ENCODE measurements at places on chromosomes 16 and 17.

GRCh38 chr16:31874366-31875111 lies 932 bp downstream of the ZNF267 start:
- peak; percentile 13 for DNase-seq

GRCh38 chr17:20008242-20009051 lies 712 bp upstream of the SPECC1 start:
- no peak for DNase-seq

DNA sequence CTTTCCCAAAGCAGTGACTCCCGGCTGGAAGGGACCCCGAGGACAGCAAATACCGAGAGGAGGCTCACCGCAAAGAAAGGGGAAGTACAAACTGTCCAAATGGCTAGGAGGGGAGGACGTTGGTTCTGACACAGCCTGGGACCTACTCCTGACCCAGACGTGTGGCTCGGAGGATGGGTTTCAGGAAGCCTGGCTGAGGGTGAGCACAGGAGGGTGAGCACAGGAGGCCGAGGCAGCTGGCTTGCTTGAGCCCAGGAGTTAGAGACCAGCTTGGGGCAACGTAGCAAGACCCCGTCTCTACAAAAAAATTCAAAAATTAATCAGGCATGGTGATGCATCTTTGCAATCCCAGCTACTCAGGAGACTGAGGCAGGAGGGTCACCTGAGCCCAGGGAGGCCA lies 83.2 kb downstream of the C16orf78 start:
- DNase-seq = no peak

DNA sequence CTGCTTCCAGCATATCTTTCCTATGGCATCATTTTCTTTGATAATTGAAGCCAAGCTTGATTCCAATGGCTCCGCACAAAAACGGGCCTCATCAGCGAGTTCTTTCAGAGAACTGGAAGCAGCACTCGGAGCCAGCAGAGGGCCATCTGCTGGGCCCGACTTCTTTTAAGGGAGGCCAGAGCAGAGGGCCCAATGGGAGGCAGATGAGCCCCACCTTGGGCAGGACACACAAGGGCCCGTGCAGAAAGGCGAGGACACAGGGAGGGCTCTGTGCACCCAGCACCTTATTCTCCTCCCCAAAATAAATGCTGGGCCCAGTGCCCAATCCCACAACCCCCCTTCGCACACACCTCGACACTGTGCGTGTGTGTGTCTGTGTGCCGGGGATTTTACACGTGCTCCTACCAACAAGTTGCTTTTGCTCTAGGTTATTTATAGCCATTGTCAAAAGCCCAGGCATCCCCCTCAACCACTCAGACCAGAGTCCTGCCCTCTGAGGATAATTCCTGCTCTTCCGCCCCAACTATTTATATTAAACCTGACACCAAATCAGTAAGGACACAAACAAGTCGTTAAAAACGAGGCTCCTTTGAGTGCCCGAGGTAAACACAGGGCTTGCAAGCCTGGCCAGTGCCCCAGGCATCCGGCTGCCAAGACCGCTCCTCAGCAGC lies 6.8 kb downstream of the AXIN2 start:
- peak; percentile 69 for DNase-seq

DNA sequence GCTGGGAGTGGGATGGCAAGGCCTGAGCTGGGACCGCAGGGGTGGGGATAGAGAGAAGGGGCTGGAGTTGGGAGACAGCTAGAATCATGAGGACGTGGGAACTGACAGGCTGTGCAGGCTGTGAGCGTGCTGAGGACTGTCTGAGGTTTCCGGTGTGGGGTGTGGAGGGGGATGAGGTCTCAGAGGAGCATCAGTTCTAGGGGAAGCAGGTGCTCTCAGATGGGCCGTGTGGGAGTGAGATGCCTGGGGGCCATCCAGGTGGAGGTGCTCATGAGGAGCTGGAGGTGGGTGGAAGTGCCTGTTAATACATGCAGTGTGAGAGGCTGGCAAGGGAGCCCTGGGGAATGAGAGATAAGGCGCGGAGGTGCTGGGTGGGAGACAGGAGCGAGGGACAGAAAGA lies 27.2 kb downstream of the HASPIN start:
- DNase-seq = no peak

DNA sequence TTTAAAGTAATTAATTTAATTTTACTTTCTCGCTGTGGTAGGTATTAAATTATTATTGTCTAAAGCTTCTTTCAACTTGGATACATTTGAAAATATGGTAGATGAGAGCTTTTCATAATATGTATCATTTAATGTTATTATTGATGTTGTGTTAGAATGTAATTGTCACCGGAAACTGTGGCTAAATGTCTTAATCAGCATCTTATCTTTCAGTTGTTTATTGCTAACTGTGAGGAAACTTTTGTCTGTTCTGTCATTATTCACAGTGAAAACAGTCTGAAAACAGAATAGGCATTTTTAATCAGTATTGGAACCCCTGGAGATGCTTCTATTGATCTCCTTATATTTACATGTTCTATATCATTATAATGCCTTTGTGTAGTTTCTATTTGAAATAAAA lies 120.7 kb downstream of the STXBP4 start:
- DNase-seq = no peak

DNA sequence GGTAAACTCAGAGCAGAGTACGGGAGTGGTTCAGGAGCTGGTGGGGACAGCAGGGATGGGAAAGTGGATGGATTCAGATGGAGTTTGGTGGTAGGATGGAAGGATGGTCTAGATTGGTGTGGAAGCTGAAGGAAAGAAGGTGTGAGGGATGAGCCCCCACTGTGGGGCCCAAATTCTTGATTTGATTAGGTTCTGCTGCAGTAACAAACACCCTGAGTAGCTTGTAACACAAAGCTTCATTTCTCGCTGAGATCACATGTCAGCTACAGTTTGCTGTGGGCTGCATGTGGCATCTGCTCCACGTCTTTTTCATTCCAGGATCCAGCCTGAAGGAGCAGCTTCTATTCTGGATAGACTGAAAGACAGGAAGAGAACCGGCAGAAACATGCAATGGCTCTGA lies 143.8 kb downstream of the IRX3 start:
- DNase-seq = no peak

DNA sequence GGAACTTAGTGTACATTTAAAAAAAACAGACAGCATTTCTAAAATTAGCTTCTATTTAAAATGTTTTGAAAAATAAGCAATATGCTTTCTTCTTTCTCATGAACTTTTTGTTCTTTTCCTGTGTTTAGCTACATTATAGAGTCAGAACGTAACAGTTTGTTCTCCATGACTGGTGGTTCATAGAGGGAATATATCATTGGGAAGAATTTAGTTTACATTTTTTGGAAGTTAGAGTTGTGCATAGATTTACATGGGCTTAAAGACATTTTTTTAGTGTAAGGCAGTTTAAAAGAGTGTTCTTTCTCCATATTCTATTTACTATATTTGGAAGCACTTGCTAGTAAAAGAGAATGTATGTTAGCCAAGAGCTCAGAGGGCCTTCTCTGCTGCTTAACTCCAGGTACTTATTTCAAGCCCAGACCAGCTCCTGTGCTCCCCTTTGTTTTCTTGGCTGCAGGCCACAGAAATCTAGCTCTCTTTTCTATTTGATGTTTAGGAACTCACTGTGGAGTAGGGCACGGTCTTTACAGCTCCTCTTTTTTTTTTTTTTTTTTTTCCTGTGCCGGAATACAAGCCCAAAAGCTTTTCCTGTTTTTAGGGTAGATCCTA lies 20.2 kb downstream of the AP2B1 start:
- no peak for DNase-seq

DNA sequence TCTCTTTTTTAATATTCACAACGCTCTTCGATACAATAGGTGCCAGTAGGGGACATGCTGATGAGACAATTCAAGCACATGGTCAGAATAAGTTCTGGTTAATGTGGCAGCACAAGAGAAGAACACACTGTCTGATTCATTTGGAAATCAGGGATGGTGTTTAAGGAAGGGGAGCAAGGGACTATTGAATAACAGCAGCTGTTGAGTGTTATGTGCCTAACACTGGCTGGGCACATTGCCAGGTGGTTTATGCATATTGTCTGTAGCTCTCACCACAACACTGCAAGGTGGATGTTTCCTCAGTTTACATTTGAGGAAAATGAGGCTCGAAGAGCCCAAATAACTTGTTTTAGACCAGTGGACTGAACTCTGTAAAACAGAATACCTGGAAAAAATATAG lies 44.2 kb downstream of the LYRM9 start:
- peak; percentile 94 for DNase-seq

- no peak for DNase-seq
Observed at GRCh38 chr17:66340720-66341119, 38.3 kb downstream of the PRKCA start.

GRCh38 chr17:64166876-64167275 lies 36.9 kb upstream of the ERN1 start:
- no peak for DNase-seq

- no peak for DNase-seq
Observed at GRCh38 chr16:71792176-71792575, 16.5 kb downstream of the AP1G1 start.

GRCh38 chr17:75365009-75365930 lies 40.2 kb downstream of the GRB2 start:
- DNase-seq = no peak

DNA sequence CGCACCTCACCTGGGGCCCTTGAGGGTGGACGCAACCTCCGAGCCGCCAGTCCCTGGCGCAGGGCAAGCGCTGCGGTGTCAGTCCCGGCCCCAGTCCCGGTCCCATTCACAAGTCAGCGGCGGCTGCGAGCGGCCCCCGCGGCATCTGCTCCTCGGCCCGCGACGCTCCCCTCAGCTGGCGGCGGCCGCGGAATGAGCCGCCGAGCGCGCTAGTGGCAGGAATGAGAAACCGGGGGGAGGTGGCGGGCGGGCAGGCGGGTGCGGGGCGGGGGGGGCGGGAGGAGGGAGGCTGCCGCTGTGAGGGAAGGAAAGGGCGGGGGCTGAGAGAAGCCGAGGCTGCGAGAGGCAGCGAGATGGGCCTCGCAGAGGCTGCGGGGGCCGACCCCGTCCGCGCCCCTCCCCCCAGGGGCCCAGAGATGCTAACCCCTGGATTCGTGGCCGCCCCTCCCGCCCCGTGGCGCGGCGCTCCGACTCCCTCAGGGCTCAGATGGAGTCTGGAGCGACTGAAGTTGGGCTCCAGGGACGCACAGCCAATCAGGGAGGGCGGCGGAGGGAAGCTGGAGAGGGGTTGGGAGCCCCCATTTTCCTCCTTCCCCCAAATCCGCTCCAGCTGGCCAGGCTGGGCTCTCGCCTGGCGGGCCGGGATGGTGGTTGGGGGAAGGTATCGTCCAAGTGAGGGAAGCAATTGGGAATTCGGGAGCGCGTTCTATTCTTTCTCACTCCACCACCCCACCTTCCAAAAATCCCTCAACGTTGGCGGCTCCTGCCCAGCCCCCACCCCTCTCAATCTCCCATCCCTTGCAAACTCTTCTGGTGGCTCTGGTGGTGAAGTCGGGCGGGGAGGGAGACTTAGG lies at the start of gene CDH11:
CDH11 (minus strand) TSS at position 194 of the 854 bp plus-strand sequence. CDS start 117,194 bp downstream, outside the sequence.
- DNase-seq = no peak

- no peak for DNase-seq
Observed at GRCh38 chr17:59391021-59391420, 59.6 kb downstream of the YPEL2 start.

- no peak for DNase-seq
Observed at GRCh38 chr16:228151-228851, 948 bp downstream of the LUC7L start.

DNA sequence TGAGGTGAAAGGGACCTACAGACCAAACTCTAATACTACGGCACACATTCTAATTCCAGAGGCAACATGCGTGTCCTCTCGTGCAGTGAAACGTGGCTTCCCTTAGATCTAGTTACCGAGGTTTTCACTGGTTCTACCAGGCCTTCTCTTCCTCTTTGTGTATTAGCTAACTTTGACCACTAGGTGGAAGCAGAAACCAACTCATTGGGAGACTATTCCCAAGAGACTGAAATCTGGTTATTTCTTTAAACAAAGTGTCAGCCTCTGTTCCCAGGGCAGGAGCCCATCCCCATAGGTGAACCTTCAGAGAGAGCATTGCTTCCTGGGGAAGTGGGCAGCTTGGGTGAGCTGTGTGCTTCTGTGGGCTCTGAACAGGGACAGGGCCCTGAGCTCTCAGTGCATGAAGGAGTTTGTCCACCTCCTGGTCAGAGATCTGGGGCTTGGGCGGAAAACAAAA lies 19.7 kb upstream of the RCVRN start:
- DNase-seq = peak; percentile 23

DNA sequence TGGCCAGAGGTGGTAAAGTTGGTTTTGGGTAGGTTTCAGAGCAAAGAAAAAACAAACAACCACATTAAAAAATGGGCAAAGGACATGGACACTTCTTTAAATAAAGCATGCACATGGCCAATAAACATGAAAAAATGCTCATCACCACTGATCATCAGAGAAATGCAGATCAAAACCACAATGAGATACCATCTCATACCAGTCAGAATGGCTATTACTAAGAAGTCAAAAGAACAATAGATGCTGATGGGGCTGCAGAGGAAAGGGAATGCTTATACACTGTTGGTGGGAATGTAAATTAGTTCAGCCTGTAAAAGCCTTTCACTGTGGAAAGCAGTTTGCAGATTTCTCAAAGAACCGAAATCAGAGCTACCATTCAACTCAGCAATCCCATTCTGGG lies 598.4 kb upstream of the SOX9 start:
- no peak for DNase-seq

- DNase-seq = no peak
Observed at GRCh38 chr17:19713901-19714361, 2.5 kb downstream of the SLC47A2 start.

GRCh38 chr16:70675851-70676513 lies 9.9 kb downstream of the MTSS2 start:
- no peak for DNase-seq

- DNase-seq = no peak
Observed at GRCh38 chr16:35599429-35600160, 2140.2 kb downstream of the TP53TG3F start.

DNA sequence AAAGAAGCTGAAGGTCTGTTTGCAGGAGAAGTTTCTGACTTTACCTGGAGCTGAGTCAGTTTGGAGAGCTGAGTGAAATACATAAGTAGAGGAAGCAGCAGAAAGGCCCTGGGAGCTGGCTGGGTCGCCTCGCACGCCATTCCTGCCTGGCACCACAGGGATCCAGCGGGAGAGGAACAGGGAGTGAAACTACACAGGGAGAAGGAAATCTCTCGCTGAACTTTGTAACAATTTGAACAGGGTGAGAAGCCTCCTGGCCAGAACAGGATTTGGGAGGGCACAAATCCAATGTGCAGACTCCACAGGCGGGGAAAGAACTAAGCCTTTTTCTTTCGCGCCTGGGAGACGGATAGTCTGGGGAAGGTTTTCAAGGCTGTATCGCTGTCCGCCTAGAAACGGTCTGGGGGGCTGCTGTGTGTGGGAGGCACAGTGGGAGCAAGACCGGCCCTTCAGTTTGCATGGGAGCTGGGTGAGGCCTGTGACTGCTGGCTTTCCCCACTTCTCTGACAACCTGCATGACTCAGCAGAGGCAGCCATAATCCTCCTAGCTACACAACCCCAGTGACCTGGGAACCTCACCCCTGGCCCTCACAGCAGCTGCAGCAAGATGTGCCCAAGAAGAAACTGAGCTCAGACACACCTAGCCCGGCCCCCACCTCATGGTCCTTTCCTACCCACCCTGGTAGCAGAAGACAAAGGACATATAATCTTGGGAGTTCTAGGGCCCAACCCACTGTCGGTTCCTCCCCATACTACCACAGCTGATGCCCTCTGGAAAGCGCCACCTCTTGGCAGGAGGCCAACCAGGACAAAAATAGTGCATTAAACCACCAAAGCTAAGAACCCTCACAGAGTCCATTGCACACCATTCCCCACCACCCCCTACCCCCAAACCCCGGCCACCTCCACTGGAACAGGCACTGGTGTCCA lies 778.6 kb downstream of the KCNJ2 start:
- DNase-seq = no peak

GRCh38 chr16:8886593-8887430 lies 4.7 kb downstream of the LITAFD start:
- no peak for DNase-seq

Data from DMS153 (cell line).